ENCODE measurements at places on chromosomes 4 and X.

GRCh38 chr4:150366487-150366999 lies 215.4 kb upstream of the MAB21L2 start:
- DNase-seq = no peak

DNA sequence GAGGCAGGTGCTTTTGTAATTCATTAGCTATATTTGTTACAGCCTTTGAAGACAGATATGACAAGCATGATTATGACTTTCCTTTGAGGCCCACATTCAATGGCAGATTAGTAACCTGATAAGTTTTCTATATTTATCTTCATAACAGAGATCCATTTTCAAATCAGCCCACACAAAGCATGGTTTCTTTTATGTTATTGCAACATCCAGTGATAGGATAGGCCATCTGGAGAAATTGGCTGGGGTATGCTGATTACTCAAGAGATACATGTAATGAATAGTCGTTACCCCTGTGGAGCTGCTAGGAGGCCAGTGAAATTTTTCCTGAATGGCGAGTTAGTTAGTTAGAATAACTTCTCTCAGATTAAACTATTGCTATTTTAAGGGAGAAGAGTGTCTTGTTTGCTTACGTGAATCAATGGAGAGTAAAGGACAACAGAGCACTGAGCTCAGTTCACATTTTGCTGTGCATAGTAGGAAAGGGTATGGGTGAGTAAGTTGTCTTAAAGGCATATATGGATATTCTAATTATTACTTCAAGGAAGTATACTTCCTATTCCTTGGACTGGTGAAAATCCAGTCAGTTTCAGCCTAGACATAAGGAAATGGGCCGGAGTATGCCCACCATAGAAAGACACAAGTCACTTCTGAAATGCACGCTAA lies 79.2 kb upstream of the DKK2 start:
- DNase-seq = no peak

DNA sequence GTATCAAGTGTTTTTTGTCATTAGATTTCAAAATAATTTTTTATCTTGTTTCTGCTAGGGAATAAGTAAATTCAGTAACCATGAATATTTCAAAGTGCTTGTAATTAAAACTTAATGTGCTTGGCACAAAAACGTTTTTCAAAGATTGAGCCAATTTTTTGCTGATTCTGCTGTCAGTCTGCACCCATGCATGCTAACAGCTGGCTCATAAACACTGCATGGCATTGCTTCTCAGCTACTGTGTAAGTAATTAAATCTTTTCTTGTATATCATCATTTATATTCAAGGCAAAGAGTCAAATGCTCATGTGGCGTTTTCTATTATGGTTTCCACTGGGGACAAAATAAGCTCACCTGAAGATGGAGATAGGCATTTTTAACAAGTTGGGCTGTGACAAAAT lies 66.8 kb upstream of the SPANXN2 start:
- no peak for DNase-seq

DNA sequence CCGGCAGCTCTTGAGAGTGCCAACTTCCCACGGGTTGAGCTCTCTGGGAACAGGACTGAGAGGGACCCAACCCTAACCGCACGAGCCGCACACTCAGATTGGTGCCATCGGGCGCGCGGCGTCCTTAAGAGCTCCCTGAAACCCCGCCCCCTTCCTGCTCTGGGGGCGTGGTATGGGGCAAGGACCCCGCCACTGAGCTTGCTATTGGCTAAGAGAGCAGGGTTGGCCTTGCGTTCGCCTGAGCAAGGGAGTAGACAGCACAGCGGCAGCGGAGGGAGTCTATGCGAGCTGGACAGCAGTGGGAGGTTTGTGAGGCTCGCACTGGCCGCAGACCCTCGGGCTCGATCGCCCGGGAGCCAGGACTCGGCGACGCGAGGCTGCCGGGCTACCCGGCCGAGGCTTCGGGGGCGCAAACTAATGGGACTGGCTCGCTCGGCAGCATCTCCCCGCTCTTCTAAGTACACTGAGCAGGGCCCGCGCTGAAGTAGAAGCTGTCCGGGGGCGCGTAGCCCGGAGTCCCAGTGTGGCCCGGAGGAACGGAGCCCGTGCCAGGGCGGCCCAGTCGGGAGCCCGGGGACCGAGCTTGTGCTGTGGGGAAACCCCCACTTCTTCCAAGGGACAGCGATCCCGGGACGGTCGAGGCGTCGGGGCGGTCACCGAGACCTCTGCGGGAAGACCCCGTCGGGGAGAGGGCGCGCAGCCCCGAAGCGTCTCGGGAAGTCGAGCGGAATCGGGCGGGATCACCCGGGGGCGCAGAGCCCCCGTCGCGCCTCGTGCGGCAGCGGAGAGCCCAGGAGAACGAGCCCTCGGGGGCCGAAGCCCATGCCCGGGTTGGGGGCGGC lies at the start of gene EFNB1:
Gene EFNB1 (plus strand): TSS at position 282 of the 842 bp plus-strand sequence. CDS start 756 bp downstream, outside the sequence.
- DNase-seq = peak; percentile 95

- no peak for DNase-seq
Observed at GRCh38 chrX:28920153-28920943, 333.1 kb downstream of the IL1RAPL1 start.

- DNase-seq = no peak
Observed at GRCh38 chr4:171519457-171519856, 293.7 kb upstream of the GALNTL6 start.

DNA sequence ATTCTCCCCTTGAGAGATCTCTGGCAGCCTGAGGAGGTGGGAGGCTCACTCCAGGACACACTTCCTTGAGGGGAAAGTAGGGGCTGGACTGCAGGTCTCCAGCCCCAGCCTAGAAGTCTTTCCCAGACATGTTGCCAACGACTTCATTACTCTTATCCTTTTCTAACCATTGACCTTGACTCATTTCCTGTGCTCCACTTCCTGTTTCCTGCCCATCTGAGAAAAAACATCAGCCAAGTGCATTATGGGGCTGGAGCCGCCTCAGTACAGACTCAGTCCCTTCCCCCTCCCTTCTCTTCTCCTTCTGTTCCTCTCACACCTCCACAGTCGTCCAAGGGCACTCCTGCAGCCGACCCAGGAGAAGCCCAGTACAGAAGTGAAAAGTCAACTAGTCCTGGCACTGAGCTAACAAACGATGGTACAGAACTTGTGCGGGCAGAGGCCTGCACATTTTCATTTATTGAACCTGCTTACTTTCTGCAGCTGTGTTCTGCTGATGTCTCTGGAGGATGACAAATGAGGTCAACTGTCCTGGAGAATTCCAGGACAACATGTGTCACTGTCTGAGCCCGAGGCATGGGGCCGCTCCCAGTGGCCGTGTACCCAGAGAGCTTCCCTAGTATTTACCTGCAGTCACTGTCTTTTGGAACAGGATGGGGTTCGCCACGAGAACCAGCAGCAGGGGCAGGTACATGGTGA lies 20.1 kb downstream of the GPR143 start:
- DNase-seq = no peak
